ENCODE measurements at places on chromosomes 16 and 17.

- DNase-seq, result no peak
These were observed 17.1 kb downstream of the GGA3 start for GRCh38 chr17:75244133-75244866.

- no peak for DNase-seq
These were observed 20.5 kb downstream of the MGAT5B start for GRCh38 chr17:76888661-76889060.

GRCh38 chr17:9367156-9367555, 208.5 kb downstream of the STX8 start:
- no peak for DNase-seq

- no peak for DNase-seq
These were observed 3.1 kb upstream of the AP2B1 start for GRCh38 chr17:35584061-35584460.

GRCh38 chr16:85303354-85303883, 191.1 kb upstream of the CIBAR2 start:
- peak; percentile 60 for DNase-seq

DNA sequence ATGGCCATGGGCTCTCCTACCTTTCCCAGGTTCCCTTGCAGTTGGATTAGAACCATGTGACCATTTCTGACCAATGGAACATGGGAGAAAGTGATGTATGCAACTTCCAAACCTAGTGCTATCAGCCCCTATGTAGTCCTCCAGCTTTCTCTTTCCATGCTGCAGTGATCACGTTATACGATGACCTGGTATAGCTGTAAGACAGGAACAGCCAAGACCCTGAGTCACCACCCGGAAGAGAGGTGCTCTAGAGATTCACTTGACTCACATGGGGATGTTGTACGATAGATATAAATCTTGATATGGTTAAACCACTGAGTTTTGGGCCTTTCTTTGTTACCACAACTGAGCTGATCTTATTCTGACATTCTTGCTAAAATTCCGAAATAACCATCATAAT, 65.1 kb downstream of the NOG start:
- no peak for DNase-seq

DNA sequence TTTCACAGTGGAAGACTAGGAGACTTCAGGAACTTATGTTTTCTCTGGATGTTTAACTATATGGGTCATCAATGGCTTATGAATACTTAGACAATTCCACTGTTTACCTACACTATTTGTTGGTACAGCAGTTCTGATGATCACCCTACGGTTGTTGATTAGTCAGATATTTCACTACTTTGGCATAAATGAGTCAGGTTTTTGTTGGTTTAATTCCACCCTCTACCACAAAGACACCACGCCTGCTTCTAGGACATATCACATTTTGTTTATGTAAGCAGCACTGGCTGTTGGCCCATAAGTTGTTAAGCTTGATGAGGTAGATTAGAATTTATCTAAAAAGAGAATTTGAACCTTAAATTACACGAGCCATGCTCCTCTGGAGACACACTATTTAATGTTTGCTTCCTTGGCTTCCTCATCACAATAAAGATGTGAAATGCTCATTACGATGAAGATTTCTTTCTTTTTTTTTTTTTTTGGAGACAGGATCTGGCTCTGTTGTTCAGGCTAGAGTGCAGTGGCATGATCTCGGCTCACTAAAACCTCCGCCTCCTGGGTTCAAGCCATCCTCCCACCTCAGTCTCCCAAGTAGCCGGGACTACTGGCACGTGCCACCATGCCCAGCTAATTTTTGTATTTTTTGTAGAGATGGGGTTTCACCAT, 4.3 kb downstream of the GDE1 start:
- no peak for DNase-seq

DNA sequence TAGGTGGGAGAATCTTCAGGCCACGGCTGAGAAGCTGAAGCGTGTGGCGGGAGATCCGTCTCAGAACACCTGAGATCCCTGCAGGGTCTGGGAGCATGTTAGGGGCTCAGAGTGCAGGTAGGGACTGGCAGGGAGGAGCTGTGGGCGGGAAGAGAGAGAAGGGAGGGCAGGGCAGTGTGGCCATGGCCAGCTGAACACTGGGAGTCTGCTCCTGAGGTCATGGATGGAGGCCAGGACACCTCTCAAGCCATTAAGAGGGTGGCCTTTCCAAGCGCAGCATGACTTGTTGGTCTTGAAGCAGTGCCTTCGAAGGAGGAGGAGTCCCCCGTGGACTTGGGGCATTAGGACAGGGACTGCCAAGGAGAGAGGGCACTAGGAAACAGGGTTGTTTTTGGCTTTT, 23.7 kb downstream of the NAA60 start:
- no peak for DNase-seq

GRCh38 chr17:29483503-29483902, 83.3 kb downstream of the ABHD15 start:
- no peak for DNase-seq

Measured in D341Med (cell line).